GM12878 (cell line): ENCODE measurements at places on chromosomes 12 and 14.
A peak's percentile ranks its signal among the peaks of the same experiment; 100 is the strongest.

- DNase-seq: no peak
Measured at GRCh38 chr12:101666052-101666728, 31.2 kb upstream of the CHPT1 start.

GRCh38 chr14:70655110-70655826 lies 13.6 kb downstream of the TTC9 start:
- DNase-seq: peak; percentile 88

DNA sequence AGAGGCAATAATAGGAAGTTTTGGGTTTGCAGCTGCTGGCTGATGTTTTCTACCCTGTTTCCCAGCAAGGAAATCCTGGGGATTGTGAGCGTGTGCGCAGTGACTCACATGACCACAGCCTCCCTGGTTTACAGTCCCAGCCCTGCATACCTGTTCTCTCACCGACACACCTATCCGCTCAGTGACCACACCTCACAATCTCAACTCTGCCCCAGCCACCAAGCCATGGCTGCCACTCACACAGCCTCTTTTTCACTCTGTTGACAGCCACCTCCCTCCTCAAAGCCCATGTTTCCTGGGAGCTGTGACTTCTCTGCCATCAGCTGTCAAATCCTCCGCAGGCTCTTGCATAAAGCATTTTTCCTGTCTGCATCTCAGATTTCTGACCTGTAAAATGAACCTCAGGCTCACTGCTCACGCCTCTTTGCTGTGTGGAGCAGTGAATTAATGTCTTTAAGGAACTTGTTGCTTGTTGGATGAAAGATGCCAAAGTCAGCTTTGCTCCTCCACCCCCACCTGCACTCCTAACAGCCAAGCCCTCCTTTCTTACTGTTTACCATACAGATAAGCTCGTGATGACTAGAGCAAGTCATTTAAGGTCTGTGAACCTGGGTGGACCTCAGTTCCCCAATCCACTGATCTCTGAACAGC lies 43.5 kb downstream of the B4GALNT3 start:
- DNase-seq: no peak

- DNase-seq: peak; percentile 75
Measured at GRCh38 chr12:2152134-2152533, 99.3 kb downstream of the CACNA1C start.

DNA sequence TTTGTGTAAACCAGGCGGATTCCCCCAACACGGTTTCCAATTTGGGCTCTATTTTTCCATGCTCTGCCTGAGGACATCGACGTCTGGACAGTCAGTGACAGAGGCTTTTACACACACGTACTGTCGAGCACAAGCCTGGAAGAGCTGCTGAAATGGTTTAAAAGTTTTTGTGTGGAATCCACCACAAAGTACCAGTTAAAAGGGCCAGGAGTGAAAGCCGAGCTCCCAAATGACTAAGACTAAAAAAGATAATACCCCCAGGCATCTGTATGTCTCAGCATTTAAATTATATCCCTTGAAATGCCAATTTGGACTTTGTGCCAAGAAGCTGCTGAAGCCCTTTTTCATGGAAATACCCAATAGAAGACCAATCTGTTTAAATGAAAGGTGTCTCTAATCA lies 173.2 kb downstream of the EGLN3 start:
- no peak for DNase-seq

GRCh38 chr12:131829356-131829747 lies 1.2 kb downstream of the MMP17 start:
- no peak for DNase-seq
